RCC 7860 (cell line): ENCODE measurements at places on chromosomes 1 and 21.

DNA sequence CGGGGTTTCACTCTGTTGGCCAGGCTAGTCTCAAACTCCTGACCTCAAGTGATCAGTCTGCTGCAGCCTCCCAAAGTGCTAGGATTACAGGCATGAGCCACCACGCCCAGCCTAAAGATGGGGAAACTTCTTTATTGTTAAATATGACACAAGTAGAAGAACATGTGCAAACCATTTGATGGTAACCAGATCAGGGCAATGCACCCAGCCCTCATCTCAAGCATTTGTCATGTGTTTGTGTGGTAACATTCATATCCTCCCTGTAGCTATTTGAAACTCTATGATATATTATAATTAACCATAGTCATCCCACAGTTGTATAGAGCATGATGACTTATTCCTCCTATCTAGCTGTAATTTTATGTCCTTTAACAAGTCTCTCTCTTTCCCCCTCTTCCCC is 119.5 kb upstream of the TMPRSS2 start:
- DNase-seq = no peak

DNA sequence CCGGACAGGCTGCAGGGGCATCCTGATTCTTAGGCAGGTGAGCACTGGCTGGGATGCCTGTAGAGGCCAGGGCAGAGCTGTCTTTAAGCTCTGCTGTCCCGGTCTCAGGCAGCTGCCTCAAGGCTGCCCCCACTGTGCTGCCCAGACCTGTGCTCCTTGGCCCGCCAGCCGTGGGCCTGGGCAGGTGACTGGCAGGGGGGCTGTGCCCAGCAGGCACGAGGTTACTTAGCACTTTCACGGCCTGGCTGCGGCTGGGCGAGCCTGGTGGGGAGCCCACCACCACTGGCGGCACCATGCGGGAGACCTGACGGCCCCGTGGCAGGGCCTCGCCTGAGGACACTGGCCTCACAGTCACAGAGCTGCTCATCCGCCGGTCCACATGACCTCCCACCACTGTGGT is 8.2 kb downstream of the CRYBG2 start:
- no peak for DNase-seq

- DNase-seq = no peak
Observed at GRCh38 chr1:180182643-180183311, 28.1 kb downstream of the QSOX1 start.

DNA sequence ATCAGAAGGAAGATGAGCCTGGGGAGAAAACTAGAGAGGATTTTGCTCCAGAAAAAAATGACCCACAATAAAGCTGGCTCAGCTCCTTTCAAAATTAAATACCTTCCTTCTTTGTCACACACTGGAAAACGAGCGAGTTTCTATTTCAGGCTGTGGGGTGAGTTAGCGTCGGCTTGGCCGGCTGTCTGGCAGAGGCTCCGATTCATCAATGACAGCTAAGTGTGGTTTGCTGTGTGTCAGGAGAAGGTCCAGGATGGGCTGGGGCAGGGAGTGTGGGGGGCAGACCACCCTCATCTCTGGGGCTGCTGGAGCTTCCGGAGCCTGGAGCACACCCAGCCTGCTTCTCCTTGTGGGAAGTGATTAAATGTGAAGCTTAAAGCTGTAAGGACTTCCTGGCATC is 120.2 kb downstream of the ETS2 start:
- peak; percentile 88 for DNase-seq

DNA sequence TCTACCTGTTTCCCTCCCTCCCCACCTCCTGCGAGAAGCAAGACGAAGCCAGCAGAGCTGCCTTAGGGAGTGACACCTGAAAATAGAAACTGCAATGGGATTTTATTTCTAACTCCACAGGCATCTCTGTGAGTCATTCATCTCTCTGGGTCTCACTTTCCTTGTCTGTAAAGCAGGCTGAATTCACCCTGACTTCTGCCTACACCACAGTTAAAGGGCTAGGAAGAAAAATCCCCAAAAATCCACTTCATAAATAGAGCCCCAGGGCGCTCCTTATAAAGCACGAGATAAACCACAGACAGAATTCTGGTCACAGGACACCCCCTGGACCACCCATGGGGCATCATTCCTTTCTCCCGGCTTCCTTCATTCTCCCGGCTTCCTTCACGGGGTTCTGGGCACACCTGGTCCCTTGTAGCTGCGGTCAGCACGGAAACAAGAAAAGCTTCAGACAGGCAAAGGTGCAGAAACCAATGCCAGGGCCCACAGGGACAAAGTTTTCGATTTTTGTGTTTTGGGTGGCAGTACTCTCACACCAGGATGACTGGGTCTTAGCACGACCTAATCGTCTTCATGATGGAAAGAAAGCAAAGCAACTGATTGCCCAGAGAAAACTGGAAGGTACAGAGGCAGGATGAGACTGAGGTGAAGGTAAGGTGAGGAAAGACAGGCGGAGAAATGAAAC is 2.8 kb upstream of the H6PD start:
- peak; percentile 58 for DNase-seq

- DNase-seq = no peak
Observed at GRCh38 chr1:209616366-209617046, 33.0 kb downstream of the CAMK1G start.

DNA sequence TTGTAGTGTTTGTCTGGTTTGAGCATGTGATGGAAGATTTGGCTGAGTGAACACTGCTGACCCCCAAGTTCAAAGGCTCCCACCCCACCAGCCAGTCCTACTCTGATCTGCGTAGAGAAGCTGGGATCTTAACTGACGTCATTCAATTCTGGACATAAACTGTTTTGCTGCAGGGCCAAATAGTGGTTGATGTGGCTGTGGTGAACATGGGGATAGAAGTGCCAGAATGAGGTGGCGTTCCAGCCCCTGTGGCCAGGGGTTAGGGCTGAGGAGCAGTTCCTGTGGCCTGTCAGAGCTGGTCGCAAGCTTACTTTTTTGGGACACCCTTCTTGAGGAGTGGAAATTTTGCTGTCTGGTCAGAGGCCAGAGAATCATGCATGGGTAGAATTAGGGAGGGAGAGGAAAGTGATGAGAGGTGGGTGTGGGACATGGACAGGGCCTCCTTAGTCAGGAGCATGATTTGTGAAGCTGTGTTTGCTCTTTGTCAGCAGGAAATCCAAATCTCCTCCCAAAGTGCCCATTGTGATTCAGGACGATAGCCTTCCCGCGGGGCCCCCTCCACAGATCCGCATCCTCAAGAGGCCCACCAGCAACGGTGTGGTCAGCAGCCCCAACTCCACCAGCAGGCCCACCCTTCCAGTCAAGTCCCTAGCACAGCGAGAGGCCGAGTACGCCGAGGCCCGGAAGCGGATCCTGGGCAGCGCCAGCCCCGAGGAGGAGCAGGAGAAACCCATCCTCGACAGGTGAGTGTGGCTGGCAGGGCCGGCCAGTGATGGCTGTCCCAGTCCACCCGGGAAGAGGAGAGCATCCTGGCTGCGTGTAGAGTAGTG is 25.9 kb downstream of the SZRD1 start:
- no peak for DNase-seq

DNA sequence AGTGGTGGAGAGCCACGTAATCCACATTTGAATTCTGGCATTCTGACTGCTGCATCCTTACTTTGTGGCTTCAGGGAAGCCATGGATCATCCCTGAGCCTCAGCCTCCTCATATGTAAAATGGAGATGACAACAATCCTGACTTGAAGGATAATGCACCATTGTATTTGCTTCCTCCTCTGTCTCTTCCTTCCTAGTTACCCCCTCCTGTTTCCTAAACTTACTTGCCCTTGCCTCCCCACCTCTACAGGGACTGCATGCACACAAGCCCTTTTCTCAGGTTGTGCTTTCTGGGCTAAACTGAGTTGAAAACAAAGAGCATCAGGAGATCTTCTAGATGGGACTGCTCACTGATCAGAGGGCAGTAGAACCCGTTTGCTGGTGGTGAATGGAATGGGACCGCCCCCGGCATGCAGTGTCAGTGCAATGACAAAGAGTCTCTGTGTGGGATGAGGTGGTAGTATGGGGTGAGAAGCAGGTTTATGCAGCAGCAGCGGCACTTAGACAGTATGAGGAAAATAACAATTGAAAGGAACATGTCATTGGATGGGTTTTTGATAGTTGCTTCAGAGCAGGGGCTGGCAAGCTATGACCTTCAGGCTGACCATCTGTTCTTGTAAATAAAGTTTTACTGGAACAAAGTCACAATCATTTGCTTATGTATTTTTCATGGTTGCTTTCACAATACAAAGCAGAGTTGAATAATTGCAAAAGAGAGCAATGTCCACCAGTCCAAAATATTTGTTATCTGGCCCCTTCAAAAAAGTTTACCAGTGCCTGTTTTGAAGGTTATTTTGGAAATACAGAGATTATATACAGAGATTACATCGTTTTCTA is 6.1 kb upstream of the ADAMTS1 start:
- no peak for DNase-seq
